ENCODE measurements at places on chromosomes 1 and 21. TPM values are rescaled to one million over a fixed set of nuclear protein-coding genes. Genes with fewer than 3 reads are reported as not detected.

The OR2L2 gene
- 2.1 TPM for total RNA-seq

The LCE2C gene
- not detected for total RNA-seq

The LEPR gene
- 13.2 TPM for total RNA-seq

The CRP gene
- not detected for total RNA-seq

The LCE3D gene
- total RNA-seq: not detected

The TP73 gene
- total RNA-seq: 0.36 TPM
